ENCODE measurements at places on chromosomes 7 and 10.

DNA sequence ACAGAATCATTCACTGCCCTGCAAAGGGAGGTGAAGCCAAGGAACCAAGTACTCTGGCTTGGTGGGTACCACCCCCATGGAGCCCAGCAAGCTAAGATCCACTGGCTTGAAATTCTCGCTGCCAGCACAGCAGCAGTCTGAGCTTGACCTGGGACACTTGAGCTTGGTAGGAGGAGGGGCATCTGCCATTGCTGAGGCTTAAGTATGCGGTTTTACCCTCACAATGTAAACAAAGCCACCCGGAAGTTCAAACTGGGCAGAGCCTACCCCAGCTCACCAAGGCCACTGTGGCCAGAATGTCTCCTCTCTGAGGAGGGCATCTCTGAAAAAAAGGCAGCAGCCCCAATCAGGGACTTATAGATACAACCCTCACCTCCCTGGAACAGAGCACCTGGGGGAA is 1050.0 kb upstream of the GHITM start:
- DNase-seq: no peak

- no peak for DNase-seq
These were observed 12.7 kb downstream of the AGR2 start for GRCh38 chr7:16791905-16792698.

DNA sequence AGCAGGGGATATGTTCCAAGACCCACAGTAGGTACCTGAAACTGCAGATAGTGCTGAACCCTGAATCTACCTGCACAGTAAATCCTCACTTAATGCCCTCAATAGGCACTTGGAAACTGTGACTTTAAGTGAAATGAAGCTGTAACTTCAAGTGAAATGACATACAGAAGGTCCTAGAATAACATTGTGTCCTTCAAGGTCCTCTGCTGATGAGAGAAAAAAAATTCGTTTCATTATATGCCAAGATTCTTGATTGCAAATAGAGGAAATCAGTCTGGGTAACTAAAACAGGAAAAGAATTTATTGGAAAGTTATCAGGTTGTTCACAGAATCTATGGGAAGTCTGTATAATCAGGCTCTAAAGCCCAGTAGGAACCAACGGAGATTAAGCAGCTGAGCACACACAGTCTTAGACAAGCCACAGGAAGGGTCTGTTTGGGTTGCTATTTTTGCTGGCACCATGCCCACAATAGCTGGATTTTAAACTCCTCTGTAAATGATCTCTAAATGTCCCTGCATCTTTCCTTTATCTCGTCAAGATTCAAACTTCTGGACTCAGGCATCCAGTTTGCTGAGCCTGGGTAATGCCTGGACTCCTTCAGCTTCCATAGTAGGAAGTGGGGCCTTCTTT is 57.5 kb downstream of the EXOC4 start:
- DNase-seq: no peak

DNA sequence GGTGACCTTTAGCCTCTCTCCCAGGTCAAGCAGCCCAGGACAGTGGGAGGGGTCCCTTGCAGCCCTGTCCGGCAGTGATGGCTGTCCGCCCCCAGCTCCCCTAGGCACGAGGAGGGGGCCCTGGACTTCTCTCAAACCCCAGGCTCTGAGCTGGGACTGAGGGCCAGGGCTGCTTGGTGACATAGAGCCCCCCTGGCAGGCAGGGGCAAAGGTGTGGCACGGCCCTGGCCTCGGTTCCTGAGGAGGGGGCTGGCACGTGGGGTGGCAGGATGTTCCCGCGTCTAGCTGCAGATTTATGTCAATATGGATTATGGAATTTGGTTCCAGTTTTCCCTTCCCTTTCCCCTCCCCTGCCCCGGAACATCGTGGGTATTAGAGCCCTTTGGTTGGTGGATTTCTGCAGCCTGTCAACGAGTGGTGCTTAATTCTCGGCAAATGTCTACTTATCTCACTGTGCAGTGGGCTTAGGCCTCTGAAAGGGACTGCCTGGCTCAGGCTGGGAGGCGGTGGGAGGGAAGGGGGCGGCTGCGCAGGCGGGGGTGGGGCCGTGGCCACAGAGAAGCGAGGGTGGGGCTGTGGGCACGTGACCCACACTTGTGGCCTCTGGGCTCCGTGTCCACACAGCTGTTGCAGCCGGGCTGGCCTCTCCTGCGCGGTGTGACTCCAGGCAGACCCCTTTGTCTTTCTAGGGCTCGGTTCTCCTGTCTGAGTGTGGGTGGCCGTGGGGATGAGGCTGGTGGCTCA is 19.3 kb downstream of the UNCX start:
- no peak for DNase-seq

DNA sequence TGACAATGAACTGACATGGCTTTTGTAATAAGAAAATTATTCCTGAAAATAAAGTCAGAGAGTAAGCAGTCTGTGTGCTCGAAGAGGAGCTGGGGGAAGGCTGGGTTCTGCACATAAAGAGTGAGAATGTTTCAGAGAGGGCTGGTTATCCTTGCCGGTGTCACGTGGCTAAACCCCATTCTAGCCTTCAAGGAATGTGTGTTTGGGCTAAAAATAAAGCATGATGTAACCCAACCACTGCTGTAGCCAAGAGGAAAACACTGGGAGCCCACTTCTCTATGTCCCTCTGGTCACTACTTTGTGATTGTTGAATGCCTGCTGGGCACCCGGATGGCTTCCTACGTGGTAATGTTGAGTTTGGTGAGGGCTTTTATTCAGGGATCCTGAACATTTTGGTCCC is 23.5 kb downstream of the WDFY4 start:
- DNase-seq: no peak

DNA sequence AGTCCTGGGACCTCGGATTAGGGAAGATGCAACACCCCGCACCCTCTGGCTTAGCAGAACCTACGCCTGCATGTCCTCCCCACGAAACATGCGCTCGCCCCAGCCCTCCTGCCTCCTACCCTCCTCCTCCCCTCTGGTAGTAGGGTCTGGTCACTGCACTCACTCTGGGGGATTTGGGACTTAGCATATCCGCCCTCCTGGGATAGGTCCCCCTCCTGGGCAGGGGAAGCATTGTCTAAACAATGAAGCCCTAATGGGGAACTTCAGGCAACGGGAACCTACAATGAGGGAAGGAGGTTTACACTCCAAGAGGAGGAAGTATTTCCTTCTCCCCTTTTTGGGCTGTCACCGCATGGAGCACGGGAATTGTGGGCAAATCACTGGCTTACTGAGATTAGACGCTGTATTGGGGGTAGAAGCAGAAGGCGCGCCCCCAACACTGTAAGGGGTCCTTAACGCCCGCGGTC is 892 bp downstream of the CRHR2 start:
- DNase-seq: no peak

DNA sequence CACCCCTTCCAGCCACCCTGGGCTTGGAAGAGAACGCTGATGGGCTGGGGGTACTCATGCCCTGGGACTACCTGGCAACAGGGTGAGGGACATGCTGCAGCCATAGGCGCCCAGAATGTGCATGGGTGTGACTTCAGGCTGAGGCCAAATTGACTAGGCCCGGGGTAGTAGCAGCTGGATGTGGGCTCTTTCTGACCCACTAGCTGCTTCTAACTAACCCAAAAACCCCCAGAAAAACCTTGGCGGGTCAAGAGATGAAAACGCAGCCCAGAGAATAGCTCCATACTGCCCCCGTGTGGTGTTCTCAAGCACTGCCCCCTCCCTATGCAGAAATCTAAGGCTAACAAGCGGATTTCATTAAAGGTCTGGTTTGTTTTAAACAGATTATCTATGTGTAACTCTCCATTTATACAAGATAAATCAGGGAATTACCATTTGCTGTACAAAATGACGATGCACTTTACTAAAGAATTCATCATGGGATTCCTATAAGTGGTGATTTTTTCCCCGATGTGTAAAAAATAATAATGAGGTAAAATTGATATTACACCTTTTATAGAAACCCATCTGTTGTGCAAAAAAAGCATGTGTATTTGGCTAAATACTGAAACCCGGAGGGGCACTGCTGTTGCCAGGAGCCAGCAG is 4.2 kb downstream of the SMARCD3 start:
- DNase-seq: peak; percentile 30

DNA sequence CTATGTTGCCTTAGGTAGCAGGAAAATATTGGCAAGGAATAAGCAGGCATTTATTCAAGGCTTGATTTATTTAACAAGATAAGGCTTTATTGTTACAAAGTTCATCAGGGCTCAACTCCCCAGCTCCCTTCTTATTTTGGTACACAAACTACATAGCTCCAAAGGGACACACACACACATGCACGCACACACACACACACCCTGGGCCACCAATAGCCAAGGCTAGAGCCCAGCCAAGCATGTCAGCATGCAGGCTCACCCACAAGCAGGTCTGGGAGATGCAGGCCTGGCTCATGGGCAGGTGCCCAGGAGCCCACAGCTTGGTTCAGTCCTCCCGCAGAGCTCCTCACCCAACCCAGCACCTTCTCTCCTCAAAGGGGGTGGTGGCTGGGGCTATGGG is 23.4 kb downstream of the LEP start:
- no peak for DNase-seq

DNA sequence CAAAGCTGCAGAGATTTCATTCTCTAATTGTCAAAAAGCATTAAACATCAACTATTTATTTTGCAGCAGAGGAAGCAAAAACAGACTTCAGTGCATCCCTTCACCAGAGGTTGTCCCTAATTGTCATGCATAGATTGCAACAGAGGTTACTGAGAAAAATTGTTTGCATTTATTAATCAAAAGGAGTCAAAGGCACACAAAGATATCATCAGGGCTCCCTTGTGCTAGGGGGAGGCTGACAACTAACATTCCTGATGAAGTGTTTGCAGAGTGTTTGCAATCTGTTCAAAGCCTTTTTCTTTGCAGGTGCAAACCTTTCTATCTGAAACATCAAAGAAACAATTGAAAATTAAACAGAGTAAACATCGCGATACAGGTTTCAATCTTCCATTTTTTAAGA is 227.5 kb downstream of the TEX36 start:
- DNase-seq: peak; percentile 16

DNA sequence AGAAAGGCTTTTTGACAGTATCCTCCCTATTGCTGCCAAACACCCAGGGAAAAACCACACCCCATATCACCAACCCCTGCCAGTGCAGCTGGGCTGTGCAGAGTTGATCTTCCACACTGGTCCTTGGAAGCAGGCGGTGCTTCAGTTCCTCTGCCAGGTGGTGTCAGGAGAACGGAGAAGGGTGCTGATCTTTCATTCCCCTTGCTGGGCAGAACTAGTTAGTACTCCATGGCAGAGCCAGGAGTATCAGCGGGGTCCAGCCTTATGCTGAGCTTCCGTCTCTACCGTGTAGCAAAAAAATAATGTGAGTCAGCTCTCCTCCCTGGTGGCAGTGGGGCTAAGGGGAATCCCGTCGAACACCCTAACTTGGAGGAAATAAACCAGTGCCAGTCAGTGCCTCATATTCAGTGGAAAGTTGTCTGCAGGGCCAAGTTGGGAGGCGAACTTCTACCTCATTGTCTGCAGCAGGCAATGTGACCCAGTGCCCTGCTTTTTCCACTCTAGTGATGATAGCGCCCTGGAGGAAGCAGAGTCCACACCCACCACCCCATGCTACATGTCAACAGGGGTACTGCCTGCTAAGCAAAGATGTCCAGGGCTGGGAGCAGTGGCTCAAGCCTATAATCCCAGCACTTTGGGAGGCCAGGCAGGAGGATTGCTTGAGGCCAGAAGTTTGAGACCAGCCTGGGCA is 175.4 kb downstream of the AUTS2 start:
- DNase-seq: peak; percentile 21

All from NCI-H526 treated with DMSO at 0.1 percent for 48 hours (cell line).